ENCODE measurements at places on chromosomes 1 and 21.
A peak's percentile ranks its signal among the peaks of the same experiment; 100 is the strongest.

- no peak for DNase-seq
Measured at GRCh38 chr1:111648806-111649205, 29.2 kb downstream of the RAP1A start.

DNA sequence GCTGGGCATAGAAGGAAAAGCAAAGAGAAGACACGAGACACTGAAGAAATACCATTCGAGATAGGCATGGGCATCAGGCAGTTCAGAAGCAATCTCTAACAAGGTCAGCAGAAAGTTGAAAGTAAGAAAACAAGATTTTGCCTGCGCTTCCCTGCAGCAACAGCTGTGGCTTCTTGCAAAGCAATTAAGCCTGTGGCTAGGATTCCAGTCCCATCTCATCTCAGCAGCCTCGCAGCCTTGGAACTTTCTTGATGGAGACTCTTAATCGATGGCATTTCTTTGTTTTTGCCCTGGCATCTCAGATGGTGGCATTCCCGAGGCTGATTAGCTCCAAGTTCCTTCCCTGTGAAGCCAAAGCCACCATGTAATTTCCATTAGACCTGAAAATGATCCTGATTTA lies 64.6 kb upstream of the SPAG17 start:
- DNase-seq: no peak

- DNase-seq: no peak
Measured at GRCh38 chr1:183467687-183468086, 4.6 kb upstream of the SMG7 start.

GRCh38 chr1:206931709-206932108 lies 10.0 kb upstream of the FCMR start:
- DNase-seq: no peak

DNA sequence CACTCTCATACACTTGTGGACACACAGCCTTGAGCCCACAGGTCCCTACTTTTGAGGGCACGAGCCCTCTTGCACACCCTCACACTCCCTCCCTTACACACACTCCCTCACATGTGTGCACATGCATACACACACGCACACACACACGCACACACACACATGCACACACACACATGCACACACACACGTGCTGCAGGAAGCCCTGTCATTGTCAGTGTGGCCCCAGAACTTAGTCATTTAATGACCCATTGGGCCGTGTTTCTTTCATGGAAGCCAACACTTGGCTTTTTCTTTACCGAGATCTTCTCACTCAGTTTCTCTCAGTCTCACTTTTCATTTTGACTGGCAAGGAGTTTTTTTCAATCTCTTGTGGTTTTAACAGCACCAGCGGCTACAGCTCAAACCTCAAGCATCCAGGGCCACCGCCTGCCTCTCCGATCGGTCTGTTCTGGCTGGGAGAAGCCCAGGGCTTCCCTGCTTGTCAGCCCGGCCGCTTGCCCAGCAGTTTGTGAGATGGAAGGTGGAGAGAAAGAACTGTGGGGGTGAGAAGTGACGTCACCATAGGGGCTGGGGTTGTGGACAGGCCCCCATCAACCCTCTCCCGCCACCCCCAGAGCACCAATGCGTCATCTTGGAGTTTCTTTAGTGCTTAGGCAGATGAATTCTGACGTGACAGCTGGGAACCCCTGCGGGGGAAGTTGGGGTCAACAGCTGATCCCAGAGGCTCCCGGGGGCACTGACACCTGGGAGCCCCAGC lies 15.8 kb upstream of the TNFRSF8 start:
- peak; percentile 94 for DNase-seq

DNA sequence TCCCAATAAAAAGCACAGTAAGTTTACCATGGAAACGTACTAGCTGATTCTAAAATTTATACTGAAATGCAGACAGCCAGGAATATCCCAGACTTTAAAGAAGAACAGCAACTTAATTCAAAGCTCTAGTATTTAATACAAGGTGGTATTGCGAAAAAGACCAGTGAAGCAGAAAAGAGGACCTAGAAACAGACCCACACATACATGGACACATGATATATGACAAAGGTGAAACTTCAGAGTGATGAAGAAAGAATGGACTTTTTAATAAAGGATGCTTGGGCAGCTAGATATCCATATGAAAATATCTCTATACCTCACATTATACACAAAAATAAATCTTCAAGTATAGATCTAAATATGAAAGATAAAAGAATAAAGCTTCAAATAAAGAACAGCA lies 62.6 kb downstream of the COP1 start:
- no peak for DNase-seq

- DNase-seq: no peak
Measured at GRCh38 chr1:117049857-117050256, 10.3 kb upstream of the TTF2 start.

Measured in activated CD4-positive, alpha-beta T cell treated with anti-CD3 and anti-CD28 coated beads, Interleukin-2, Interleukin-6, amounts not matched to agents 100 ng/mL and 50 ng/mL, durations not matched to agents 16 hours and 8 hours (primary cell).